Stimulated activated CD4-positive, alpha-beta T cell treated with anti-CD3 and anti-CD28 coated beads, Interleukin-1b, Interleukin-23, amount 100 ng/mL, for 1 hour (primary cell): ENCODE measurements at places on chromosomes 11 and 22.

DNA sequence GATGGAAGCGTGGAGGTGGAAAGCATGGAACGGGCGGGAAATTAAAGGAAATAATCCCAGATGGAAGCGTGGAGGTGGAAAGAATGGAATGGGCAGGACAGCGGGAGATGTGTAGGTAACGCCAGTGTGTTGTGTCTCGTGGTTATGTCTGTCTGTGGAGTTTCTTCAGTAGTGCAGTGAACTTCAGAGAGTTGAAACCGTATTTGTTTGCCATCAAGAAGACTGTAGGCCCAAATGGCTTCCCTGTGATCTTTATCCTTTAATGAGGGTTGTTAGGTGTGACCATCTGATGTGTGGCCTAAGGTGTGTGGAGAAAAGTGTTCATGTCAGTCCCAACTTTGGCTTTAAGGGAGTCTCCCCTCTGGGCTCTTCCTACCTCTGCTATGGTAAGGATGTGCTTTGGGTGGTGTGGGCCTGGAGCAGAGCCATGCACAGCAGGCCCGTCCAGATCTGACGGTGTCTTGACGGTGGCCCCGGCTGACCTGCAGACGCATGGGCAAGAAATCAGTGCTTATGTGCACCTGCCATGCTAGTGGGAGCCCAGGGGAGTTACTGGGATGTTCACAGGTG lies 39.6 kb downstream of the AP2A2 start:
- DNase-seq, result no peak

GRCh38 chr11:89361734-89362133 lies 129.4 kb downstream of the NOX4 start:
- no peak for DNase-seq

GRCh38 chr11:20161923-20162744 lies 1.9 kb upstream of the DBX1 start:
- no peak for DNase-seq

GRCh38 chr11:6569706-6570105 lies 33.7 kb downstream of the RRP8 start:
- no peak for DNase-seq

DNA sequence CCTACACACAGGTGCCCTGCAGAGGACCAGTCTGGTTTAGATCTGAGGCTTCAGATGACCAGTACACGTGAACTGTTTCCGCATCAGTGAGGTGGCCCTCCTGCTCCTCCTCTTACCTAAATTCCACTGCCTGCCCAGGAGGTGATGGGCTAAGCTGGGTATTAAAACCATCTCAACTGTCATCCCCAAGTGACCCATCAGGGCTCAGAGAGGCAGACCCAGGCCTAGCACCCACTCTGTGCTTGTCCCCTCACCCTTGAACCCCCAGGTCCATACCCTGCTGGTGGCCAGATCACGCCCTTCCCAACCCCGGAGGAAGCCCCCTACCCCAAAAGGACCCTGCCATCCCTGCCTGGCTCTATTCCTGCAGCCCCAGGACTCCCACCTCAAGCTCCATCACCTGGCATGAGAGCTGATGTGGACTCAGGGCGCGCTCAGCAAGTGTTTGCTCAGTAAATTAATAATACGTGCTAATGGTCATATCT lies 21.3 kb downstream of the RSPH14 start:
- DNase-seq, result no peak

DNA sequence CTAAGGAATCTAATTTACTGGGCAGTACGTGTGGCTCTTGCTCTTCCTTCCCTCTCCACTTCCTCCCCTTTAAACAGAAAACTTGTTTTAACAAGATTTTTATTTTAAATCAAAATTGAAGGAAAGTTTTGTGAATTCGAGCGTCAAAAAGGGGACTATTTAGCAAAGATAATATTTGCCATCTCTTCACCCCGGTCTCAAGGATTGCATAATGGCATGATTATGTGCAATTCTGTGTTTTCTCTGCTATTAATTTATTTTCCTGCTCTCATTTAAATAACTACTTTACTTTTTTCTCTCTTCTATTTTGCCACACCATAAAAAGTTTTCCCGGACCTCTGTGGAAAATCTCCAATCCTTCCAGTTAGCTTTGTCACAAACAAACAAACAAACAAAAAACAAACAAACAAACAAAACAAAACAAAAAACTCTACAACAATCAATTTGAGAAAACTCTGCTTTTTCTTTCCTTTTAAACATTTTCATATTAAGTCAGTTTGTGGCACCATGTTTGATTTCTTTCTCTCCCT lies 10.2 kb upstream of the PAX6 start:
- DNase-seq, result no peak

GRCh38 chr22:50403701-50404101 lies 60.6 kb downstream of the PPP6R2 start:
- no peak for DNase-seq

GRCh38 chr11:105111145-105111944 lies 28.2 kb downstream of the CARD18 start:
- DNase-seq, result no peak

DNA sequence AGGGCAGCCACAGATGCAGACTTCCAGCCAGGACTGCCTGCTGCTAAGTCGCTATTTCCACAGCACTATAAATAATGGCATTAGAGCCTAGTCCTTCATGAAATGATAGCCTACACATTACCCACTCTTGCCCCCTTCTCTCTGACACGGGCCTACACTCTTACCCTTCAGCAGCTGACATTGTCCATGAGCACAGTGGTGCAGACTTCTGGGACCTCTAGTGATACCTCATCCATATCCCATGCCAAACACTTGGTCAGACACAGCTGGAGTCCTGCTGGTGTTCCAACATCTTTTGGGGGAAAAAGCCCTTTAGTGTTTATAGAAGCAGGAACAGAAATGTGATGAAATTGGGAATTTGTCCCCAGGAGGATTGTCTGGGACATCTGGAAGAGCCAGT lies 43.4 kb upstream of the RAB1B start:
- no peak for DNase-seq

- no peak for DNase-seq
Measured at GRCh38 chr11:75639762-75640181, 29.1 kb downstream of the MAP6 start.
